Mucosa of descending colon (tissue), 3 donors: ENCODE measurements at places on chromosomes 7 and 10.

GRCh38 chr10:21364196-21365114, 161.0 kb downstream of the SKIDA1 start:
- DNase-seq, result no peak

GRCh38 chr10:103295374-103296015, 18.6 kb downstream of the INA start:
- no peak for DNase-seq

DNA sequence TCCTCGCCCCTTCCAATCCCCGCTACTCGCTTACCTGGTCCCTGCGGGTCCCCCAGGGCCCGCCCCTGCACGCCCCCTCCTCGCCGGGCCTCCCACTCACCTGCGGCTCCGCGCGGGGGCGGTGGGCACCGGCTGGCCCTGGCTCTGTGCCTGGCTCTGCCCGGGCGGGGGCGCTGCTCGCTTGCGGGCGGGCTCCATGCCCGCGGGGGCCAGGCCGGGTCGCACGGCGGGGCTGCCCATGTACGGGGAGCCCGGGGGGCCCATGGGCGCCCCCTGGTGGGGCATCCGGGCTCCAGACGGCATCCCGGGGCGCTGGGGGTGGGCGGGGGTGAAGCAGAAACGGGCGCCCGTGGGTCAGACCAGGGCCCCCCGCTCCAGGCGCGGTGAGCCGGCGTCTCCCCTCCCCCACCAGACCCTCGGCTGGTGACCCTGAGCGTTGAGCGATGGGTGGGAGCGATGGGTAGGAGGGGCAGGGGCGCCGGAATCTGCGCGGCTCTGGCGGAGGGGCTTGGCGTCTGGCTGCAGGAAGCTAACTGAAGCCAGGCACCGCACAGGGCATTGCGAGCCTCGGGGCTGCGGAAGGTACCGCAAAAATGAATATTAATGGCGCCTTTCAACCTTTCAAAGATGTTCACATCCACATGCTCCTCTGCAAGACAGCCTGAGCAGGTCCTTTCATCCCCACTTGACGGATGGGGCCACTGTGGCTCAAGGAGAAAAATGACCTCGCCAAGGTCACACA, 3.0 kb downstream of the SMARCD3 start:
- peak; percentile 60 for DNase-seq

DNA sequence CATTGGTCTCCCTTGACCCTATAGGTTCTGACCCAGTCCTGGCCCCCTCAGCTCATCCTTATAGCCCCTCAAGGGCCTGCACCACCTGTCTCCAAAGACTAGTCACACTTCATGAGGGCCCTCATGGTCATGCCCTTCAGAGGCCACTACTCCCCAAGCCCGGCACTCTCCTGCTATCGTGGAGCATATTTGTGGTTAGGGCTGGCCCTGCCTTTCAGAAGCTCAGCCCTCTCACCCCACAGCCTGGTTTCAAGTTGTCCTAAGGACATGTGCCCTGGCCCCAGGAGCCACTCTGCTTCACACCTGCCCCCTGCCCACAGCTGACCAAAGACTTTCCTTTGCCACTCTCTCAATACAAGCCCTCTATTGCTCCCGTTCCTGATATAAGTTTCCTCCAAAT, 60.3 kb upstream of the LBX1 start:
- no peak for DNase-seq
